HT-29 (cell line): ENCODE measurements at places on chromosomes 6 and 20.

DNA sequence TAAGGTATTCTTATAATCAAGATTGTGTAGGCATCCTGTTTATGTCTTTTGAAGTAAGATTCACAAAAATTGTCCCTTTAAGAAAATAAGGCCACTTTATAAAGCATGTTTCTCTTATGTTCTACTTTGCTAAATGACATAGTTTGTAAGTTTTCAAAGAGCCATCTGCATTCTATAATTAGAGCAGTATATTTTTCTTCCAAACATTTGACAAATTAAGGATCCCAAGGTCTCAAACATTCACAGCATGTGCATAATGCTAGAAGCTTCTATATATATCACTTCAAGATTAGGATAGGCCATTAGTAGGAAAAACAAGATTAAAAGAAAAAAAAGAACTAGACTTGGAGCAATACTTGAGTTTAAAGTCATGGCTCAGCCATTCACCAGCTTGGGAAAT lies 55.9 kb upstream of the DOK5 start:
- DNase-seq: no peak

- DNase-seq: no peak
These were observed 239.0 kb upstream of the KCNQ5 start for GRCh38 chr6:72382602-72383529.

GRCh38 chr20:23357767-23358562 lies 4.0 kb upstream of the GZF1 start:
- peak; percentile 99 for DNase-seq

DNA sequence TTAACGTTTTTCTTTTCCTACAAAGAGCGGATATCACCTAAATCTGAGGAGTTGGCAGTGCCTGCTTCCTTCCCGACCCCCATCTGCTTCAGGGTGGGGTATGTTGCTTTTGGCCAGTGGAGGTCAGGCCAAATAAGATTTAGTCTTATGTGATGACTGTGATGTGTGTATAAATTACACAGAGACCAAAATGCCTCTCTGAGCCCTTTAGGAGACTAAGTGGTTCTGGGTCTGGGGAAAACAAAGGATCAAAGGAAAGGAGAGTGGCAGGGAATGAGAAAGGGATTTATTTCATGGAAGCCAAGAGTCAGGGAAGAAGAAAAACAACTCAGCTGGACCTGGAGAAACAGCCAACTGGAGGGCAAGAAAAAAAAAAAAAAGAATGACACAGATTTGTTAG lies 39.1 kb upstream of the TBC1D7 start:
- no peak for DNase-seq

DNA sequence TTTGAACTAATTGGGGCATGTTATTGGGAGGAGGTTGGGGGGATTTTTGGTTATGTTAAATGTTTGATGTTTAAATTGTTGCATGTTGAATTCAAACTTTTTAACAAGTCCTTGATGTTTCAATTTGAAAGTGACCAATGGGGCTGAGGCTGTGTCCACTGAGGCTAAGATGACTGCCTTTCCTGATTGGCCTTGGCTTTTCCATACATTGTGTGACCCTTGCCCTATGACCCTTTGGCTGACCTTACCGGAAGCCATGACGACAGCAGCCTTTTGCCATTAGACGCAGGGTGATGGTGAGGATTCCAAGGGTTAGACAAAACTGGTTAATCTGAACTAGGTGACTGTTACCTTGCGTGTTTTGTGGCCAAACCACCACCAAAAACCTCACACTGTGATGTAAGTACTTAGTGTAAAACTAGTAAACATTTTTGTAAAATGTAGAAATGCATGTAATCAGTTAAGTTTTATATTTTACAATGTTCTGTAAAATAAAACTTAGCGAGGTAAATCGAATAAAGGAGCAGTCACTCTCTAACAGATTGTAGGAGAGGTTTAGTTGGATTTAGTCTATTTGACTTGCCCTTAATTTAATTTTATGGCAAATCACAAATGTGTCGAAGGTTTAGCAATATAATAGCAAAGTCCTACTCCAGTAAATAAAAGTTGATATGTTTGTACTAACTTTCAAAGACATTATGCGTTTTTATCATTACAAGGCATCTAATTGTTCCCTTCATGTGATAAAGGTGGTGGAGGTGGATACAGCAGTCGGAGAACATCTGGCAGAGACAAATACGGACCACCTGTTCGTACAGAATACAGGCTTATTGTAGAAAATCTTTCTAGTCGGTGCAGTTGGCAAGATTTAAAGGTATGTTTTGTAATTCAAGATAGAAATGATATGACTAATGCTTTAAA lies 1.6 kb downstream of the SRSF6 start:
- DNase-seq: peak; percentile 60
